Nasal cavity respiratory epithelium epithelial cell of viscerocranial mucosa (primary cell): ENCODE measurements at places on chromosomes 1 and 21. TPM values are rescaled to one million over a fixed set of nuclear protein-coding genes. Genes with fewer than 3 reads are reported as not detected.

Gene LCK
- total RNA-seq: under 0.01 TPM in 1 of 2 replicates, not detected in the other

Gene CD247
- 0.14 TPM in 1 of 2 replicates, not detected in the other for total RNA-seq

Gene FLVCR1
- total RNA-seq: 9.2 and 10.5 TPM in 2 replicates

Gene SPATA45
- total RNA-seq: not detected in 2 replicates

Gene C4BPA
- total RNA-seq: not detected in 2 replicates

Gene ACADM
- total RNA-seq: 28.0 and 30.9 TPM in 2 replicates

Gene FMN2
- not detected in 2 replicates for total RNA-seq

Gene CATSPERE
- total RNA-seq: 0.34 and 0.43 TPM in 2 replicates

Gene SMCP
- total RNA-seq: not detected in 2 replicates

Gene TEX38
- not detected in 2 replicates for total RNA-seq

Gene PRDM16
- 0.21 and 0.34 TPM in 2 replicates for total RNA-seq

Gene CLCC1
- 29.4 and 36.6 TPM in 2 replicates for total RNA-seq

Gene TCHH
- total RNA-seq: under 0.01 and 0.14 TPM in 2 replicates

Gene DMRTA2
- 4.8 and 14.2 TPM in 2 replicates for total RNA-seq

Gene SLC35F3
- 1.6 and 2.1 TPM in 2 replicates for total RNA-seq

Gene OR10J4
- not detected in 2 replicates for total RNA-seq
